Purkinje cell (primary cell): ENCODE measurements at places on chromosomes 1 and 21. TPM values are rescaled to one million over a fixed set of nuclear protein-coding genes. Genes with fewer than 3 reads are reported as not detected.

Gene HNRNPU
- polyA plus RNA-seq, result 88.7 and 105 TPM in 2 replicates

Gene TTC3
- polyA plus RNA-seq, result 105 and 136 TPM in 2 replicates

Gene PTPN7
- polyA plus RNA-seq, result not detected in 2 replicates

Gene LCE1A
- polyA plus RNA-seq, result not detected in 2 replicates

Gene CFAP74
- 1.2 TPM in 1 of 2 replicates, not detected in the other for polyA plus RNA-seq

Gene STRIP1
- polyA plus RNA-seq, result 6.6 and 9.5 TPM in 2 replicates

Gene TRPM2
- 4.9 and 6.2 TPM in 2 replicates for polyA plus RNA-seq

Gene UMODL1
- 0.52 TPM in 1 of 2 replicates, not detected in the other for polyA plus RNA-seq

Gene PKP1
- not detected in 2 replicates for polyA plus RNA-seq

Gene VWA5B1
- not detected in 2 replicates for polyA plus RNA-seq

Gene SLAMF7
- not detected in 2 replicates for polyA plus RNA-seq

Gene S100A8
- not detected in 2 replicates for polyA plus RNA-seq

Gene FMO3
- polyA plus RNA-seq, result 1.9 TPM in 1 of 2 replicates, not detected in the other

Gene VTCN1
- not detected in 2 replicates for polyA plus RNA-seq
